ENCODE measurements at places on chromosomes 7 and 10. TPM values are rescaled to one million over a fixed set of nuclear protein-coding genes. Genes with fewer than 3 reads are reported as not detected.

C10orf105 gene
- not detected for total RNA-seq

NKX1-2 gene
- total RNA-seq, result not detected

GDF2 gene
- not detected for total RNA-seq

PLCE1 gene
- total RNA-seq, result 2.9 TPM

TAF6 gene
- total RNA-seq, result 69.8 TPM

ANKRD1 gene
- total RNA-seq, result 10.9 TPM

SMKR1 gene
- total RNA-seq, result not detected

OPALIN gene
- total RNA-seq, result not detected

NEUROD6 gene
- not detected for total RNA-seq

ODAD2 gene
- 1.5 TPM for total RNA-seq

VWDE gene
- not detected for total RNA-seq

ADRB1 gene
- total RNA-seq, result not detected

LIPM gene
- not detected for total RNA-seq

PHKG1 gene
- total RNA-seq, result 0.32 TPM

EZH2 gene
- total RNA-seq, result 6.1 TPM

All from GM23248 (cell line).